ENCODE measurements at places on chromosomes 3 and 15.

- DNase-seq: no peak
These were observed 205.2 kb downstream of the RBMS3 start for GRCh38 chr3:29486096-29486495.

GRCh38 chr3:127660621-127661251, 12.0 kb upstream of the ABTB1 start:
- DNase-seq: no peak

- no peak for DNase-seq
These were observed 20.6 kb downstream of the NR2F2 start for GRCh38 chr15:96350934-96351724.

- DNase-seq: no peak
These were observed 1.6 kb downstream of the LINGO1 start for GRCh38 chr15:77630956-77631744.

DNA sequence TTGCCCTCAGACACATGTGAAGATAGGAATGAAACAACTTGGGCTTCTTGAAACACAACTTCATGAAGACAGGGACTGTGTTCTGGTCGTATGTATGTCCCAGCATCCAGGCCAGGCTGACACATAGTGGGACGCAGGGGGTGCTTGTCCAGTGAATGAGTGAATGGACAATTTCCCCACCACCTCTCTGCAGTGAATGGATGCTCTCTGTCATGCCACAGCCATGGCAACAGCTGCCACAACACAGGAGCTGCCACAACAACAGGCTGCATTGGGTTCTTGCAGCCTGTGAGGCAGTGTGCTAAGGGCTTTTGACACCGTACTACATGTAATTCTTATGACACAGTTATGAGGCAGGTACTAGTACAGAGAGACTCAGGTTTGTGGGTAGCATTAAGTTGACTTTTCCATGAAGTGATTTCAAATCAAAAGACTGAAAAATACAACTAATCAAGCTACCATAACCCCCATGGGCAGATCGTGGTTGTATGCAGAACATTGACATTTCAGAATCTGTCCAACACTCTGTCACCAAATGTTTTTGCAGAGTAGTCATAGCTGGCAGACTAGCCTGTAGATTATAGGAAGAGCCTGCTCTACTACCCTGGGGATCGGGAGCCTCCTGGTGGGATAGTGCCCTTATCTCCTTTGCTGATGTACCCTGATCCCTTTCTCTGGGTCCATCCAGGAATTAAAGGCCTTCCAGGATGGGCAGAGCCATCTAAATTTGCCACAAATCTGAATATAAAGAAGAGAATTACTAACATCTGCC, 40.8 kb downstream of the CLSTN2 start:
- no peak for DNase-seq

GRCh38 chr3:184368116-184368515, 6.6 kb downstream of the POLR2H start:
- DNase-seq: no peak

DNA sequence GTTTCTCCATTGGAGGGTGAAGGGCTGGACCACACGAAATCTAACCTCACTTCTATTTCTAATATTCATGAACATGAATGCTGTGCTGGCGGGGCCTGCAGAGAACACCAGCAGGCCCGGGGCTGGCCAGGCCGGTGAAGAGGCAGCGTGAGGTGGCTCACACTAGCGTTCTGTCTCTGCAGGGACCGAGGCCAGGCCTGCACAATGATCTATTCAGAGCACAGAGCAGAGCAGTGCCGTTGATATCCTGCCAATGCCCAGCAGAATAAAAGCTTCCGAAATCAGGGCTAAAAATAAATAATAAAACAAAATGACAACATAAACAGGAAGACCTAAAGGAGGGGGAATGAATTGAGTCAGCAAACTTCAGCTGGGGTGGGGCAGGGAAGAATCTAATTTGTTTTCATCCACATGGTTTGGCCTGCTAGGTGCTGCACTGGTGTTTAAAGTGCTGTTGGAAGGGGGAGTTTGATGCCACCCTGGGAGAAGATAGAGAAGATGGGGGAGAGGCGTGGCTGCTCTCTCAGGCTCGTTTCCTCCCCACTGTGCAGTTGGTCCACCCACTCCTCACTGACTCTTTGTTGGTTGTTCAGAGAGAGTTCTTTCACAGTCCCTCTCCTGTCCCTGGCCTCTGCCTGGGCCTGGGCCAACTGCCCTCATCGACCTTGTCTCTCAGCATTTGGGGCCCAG, 837.1 kb downstream of the AGBL1 start:
- DNase-seq: no peak

DNA sequence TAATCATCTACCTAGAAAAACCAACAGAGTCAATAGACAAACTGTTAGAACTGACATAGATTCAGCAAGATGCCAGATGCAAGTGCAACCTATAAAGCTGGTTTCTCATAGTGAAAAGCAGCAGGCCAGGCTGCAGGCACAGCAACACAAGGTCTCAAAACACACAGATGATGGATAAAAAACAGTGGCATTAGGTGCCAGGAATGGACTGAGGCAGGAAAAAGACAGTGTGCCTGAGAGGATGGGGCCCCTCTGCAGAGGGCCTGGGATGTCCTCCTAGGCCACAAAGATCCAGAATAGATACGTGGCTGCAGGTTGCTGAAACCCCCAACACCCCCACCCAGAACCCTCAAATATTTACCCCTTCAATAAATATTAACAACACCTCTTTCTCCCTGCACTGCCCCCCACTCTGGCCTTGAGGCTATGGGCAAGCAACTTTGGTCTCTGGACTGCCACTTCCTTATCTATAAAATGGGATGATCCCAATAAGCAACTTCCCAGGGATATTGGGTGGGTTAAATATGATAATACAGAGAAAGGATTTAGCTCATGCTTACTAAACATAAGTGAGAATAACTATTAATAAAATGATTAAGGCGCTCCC, 35.2 kb upstream of the FGD5 start:
- no peak for DNase-seq

Measured in hematopoietic multipotent progenitor cell treated with erythropoietin and hydrocortisone succinate and interleukin-3 and kit ligand, for 8 days (in vitro differentiated cells).